ENCODE measurements at places on chromosomes 2 and 18.
A peak's percentile ranks its signal among the peaks of the same experiment; 100 is the strongest.

- DNase-seq: no peak
These were observed 73.8 kb upstream of the HAAO start for GRCh38 chr2:42865884-42866881.

- no peak for DNase-seq
These were observed 27.9 kb upstream of the SPTBN1 start for GRCh38 chr2:54428108-54428831.

DNA sequence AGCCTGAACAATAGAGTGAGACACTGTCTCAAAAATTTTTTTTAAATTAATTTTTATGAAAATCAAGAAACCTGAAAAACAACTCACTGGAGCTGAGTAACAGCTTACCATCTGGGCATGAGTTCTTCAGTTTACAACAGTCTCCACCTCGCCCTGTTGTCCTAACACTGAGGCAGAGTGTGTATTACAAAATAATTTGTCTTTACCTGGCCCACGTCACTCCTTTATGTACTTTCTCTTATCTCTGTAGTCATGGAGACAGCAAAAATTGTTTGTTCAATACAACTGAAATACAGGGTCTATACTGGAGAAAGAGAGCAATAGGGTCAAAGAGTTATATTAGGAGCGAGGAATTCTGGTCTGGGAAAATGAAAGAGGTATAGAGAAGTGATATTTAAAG lies 48.1 kb downstream of the CYTIP start:
- DNase-seq: peak; percentile 7

DNA sequence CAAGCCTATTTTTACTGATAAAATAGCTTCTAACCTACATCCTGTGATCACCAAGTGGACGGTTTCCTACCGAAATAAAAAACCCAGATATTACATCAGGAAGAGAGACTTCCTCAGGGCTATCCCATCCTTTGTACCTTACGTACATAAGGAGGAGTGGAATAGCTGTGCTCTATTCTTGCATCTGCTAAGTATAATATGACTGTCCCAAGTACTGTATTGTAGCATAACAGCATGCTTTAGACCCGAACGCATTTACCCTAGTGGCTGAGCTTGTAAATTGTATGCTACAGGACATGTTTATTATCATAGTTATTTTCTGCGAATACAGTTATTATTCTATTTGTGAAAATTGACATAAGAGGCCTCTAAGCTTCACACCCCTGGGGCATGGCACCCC lies 302.4 kb downstream of the CLIP4 start:
- DNase-seq: no peak

Data from CD4-positive, alpha-beta T cell treated with Interleukin-21 for 1 hour (primary cell).